ENCODE measurements at places on chromosomes 16 and 17.

DNA sequence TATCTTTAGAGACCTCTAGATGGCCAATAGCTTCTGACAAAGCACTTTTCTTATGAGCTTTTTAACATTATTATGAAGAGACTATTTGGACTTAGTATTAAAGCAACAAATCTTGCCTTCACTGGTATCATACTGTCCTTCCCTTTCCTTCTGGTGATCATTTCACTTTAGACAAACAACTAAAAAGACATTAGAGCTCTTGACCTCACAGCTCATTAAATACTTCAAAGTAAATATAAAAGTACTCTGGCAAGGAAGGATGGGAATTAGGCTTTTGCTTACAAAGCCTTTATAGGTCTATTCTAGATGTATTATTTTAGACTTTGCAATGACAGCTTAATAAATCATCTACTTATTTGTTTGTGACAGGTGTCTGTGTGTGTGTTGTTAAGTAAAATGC lies 11.1 kb downstream of the STXBP4 start:
- no peak for DNase-seq

DNA sequence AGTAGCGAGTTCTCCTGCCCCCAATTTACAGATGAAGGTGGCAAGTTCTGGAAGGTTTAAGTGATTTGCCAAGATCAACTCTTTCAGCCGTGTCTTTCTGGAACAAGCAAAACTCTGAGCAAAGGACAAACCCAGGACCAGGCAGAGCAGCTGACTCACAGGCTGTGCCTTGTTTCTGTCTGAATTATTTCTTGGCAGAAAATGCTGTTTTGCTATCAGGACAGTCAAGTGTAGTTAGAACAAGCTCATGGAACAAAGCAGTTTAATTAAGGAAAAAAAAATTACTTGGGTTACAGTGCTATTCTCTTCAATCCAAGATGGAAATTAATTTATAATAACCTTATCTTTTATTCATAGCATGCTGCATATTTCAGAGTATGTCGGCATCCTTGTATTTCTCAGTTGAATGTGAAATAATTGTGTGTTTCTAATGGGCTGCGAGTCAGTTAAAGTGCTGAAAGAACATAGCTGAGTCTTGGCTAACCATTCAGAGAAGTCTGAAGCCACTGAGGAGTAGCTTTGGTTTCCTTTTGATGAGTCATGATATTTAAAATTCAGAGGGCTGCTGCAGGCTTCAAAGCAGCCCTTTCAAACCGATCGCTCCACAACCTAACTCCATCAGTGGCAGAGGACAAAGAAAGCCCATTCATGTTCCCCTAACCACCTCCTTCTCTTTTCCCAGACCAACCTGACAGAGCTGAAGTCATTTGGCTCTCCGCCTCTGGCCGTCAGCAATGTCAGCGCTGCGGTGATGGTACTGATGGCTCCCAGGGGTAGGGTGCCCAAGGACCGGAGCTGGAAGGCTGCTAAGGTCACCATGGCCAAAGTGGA lies 143.7 kb downstream of the ZNF18 start:
- no peak for DNase-seq

- no peak for DNase-seq
Observed at GRCh38 chr16:31472709-31473203, 804 bp downstream of the TGFB1I1 start.

DNA sequence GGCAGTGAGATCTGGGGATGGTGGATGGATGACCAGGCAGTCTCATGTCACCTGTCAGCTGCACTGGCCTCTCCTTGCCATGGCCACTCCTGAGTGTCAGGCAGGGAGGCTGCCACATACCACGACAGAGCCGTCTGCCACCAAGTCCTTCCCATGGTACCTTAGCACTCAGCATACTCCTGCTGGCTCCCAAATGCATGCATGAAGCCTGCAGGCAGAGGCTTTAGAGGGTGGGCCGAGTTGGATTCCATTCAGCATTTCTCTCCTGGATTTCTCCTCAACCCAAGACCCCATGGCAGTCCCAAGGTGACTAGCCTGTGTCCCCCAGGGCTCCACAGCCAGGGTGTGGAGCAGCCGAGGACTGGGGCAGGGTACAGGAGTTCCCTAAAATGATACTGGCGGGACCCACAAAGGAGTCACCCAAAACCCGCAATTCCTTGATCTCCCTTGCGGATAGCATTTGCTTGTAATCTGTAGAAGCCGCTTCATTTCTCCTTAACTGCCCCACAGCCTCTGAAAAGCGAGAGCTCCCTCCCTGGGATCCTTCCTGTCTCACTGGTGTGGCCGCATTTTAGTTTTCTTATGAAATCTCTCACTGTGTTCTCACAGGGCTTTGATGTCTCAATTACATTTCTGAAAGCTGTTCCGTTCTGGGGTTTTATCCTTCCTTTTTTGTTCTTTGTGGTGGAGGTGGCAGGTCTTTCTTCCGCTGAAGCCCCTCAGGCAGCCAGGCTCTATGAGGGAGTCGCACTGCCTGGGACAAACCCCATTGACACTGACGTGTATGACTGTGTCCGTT lies 141.4 kb downstream of the SOCS1 start:
- DNase-seq = no peak

- no peak for DNase-seq
Observed at GRCh38 chr16:67685388-67686112, 18.9 kb downstream of the C16orf86 start.

DNA sequence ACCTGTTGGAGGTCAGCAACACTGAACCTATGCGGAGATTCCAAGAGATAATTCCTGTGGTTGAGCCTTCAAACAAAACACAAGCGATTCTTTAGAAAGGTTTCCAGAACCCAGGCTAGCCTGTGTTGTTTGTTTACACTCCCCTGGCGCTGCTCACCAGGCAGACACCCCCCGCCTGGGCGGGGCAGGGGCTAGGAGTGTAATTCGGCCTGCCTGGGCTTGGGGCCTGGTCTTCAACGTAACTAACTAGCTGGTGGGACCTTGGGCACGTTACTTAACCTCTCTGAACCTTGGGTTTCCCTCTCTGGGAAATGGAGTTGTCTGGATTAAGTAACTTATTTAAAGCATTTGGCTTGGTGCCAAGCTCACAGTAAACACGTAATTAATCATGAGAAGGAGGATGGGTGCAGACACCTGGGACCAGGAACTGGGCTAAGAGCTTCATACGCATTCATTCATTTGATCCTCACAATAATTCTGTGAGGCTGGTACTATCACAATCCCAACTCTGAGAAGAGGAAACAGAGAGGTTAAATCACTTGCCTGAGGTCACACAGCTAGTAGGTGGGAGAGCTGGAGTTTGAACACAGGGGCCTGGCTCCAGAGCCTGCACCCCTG lies 7.6 kb upstream of the ARHGAP27 start:
- no peak for DNase-seq

DNA sequence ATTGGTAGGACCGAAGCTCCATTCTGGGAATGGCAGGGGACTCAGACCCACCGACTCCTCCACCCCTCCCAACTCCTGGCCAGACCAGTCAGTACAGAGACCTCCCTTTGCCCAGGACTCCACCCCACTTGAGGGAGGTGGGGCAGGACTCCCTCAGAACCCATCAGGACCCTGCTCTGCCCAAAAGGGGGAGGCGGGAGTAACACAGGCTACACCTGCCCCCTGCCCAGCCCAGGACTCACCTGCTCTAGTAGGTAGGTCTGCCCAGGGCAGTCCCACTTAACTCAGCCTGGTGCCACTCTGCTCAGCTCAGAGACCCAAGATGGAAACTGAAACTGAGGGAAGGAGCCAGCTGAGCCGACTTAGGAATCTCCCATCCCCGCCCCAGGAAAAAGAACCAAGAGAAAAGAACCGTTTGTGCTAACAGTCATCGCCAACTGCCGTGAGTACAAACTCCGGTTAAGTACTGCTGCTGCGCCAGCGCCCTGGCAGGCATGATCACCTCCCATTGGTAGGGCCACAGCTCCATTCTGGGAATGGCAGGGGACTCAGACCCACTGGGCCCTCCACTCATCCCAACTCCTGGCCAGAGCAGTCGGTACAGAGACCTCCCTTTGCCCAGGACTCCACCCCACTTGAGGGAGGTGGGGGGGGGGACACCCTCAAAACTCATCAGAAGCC lies 503 bp downstream of the DHX58 start:
- DNase-seq = no peak

DNA sequence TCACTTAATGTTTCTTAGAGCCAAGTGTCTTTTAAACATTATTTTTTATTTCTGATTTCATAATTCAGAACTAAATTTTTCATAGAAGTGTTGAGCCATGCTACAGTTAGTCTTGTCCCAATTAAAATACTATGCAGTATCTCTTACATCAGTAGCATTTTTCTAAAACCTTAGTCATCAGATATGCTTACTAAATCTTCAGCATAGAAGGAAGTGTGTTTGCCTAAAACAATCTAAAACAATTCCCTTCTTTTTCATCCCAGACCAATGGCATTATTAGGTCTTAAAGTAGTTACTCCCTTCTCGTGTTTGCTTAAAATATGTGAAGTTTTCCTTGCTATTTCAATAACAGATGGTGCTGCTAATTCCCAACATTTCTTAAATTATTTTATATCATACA lies 13.6 kb upstream of the BCAS3 start:
- no peak for DNase-seq

DNA sequence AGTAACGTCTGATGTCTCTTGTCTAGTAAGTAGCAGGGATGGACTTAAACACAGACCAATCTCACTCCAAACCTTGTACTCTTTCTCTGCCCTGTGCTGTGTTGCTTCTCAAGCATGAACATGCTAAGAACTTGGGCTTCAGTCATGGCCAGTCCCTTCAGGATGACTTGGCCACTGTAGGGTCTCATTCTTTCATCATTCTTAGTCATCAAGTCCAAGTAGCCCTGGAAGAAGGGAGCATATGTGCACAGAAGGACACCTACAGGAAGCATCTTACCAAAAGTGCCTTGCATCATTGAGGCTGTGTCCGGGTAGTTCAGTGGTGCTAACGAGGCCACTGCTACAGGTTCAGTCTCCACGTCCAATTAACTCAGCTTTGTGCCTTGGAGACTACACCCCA lies 80.7 kb downstream of the CDK5R1 start:
- no peak for DNase-seq

- no peak for DNase-seq
Observed at GRCh38 chr17:58560511-58560910, 46.1 kb upstream of the MTMR4 start.
